GF-D8 (cell line): ENCODE measurements at places on chromosomes 3 and 15.

DNA sequence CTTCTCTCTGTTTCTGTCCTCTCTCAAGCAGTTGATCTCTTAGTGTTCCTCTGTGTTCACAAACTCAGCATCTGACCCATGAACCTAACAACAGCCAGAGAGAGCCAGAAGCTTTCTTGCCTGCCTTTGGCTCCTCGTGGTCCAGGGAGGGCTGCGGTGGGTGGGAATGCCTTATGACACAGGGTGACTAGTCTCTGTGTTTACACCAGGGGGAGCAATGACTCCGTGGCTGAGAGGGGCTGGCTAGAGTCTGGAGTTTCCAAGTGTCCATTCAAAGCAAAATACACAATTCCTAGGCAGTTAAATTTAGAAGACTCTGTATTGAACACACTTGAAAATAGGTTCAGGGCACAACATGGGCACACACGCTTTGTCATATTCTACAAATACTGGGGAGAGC is 370.0 kb upstream of the FRG2C start:
- no peak for DNase-seq

DNA sequence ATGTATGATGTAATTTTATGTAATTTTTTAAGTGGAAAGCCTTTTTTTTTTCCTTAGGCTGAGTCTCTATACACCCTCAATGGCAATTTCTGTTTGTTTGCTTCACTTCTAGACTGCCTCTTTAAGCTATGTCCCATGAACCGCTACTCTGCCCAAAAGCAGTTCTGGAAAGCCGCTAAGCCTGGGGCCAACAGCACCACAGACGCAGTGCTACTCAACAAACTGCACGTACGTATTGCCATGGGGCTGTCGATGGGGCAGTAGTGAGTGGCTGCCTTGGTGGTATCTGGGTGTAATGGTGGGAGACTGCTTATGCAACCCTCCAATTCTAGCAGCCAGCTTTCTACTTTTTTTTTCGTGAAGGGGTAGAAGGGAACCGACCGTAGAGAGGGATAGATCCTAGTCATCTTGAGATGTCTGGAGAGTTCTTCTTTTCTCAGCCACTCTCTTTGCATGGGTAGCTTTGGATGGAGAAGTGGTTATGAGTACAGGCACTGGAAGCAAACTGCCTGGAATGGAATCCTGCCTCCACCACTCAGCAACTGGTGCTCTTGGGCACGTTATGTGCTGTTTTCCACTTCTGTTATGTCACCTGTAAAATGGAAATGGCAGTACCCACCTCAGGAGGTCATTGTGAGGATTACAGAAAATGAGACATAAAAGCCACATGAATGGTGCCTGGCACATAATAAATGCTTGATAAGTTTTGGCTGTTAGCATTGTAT is 134.7 kb downstream of the ITPR1 start:
- DNase-seq: no peak

DNA sequence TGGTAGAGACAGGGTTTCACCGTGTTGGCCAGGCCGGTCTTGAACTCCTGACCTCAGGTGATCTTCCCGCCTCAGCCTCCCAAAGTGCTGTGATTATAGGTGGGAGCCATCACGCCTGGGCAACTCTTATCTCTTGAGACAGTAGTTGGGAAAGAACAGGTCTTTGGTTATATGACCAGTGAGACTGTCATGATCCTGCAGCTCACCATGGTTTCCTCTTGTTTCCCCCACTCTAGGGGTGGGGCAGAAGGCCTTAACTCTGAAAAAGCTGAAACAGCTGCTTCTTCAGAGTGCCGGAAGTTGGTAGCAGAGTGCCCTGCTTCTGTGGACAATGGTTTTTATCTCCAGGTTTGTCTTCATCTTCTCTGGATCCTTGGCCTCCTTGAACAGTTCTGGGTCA is 4.7 kb upstream of the TYRO3 start:
- no peak for DNase-seq

DNA sequence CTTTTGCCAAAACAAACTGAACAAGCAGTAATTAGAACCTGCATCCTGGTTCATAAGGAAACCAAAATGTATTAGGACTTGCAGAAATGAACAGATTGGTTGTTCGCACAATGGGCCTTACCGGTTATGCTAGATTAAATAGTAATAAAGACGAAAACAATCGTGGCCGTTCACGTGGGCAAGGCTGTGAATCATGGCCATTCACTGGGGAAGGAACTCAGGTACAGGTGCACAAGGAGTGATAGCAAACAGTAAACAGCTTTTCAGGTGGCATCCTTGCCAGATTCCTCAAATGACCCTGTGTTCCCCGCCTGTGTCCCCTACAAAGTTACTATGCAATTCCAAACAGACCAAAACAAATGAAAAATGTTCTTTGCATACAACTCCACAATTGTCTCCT is 8.2 kb downstream of the LRIG1 start:
- DNase-seq: no peak

- no peak for DNase-seq
Observed at GRCh38 chr3:72257738-72258137, 472.8 kb upstream of the PROK2 start.

DNA sequence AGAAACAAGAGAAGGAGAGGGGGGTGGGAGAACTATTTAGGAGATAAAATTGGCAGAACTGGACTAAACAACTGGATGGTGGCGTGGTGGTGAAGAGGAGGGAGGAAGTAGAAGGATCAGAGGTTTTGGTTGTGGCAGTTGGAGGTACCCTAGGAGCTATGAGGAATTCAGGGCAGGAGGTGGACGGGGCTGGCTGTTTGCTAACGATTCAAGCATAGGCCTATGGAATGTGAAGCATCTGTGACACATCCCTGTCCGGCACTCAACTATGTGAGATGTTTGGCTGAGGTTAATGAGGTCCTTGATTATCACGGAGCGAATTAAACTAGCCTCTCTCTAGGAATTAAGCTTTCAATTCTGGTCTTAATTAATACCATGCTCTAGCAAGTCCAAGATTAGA is 13.5 kb downstream of the TARS3 start:
- DNase-seq: no peak
